ENCODE measurements at places on chromosomes 5 and 9.

DNA sequence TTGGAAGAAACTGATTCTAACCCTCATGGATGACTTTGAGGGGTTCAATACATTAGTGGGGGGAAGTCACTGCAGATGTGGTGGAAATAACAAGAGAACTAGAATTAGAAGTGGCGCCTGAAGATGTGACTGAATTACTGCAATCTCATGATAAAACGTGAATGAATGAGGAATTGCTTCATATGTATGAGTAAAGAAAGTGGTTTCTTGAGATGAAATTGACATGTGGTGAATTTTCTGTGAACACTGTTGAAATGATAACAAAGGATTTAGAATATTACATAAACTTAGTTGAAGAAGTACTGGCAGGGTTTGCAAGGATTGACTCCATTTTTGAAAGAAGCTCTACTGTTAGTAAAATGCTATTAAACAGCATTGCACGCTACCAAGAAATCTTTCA, 113.0 kb downstream of the UGCG start:
- no peak for DNase-seq

DNA sequence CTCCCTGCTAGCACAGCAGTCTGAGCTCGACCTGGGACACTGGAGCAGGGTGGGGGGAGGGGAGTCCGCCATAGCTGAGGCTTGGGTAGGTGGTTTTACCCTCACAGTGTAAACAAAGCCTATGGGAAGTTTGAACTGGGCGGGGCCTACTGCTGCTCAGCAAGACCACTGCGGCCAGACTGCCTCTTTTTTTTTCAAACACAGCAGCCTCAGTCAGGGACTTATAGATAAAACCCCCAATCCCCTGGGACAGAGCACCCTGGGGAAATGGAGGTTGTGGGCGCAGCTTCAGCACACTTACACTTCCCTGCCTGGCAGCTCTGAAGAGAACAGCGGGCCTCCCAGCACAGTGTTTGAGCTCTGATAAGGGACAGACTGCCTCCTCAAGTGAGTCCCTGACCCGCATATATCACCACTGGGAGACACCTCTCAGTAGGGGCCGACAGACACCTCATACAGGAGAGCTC, 151.1 kb upstream of the APC start:
- DNase-seq: no peak

- DNase-seq: no peak
These were observed 68.4 kb downstream of the NRG2 start for GRCh38 chr5:139974661-139975060.

DNA sequence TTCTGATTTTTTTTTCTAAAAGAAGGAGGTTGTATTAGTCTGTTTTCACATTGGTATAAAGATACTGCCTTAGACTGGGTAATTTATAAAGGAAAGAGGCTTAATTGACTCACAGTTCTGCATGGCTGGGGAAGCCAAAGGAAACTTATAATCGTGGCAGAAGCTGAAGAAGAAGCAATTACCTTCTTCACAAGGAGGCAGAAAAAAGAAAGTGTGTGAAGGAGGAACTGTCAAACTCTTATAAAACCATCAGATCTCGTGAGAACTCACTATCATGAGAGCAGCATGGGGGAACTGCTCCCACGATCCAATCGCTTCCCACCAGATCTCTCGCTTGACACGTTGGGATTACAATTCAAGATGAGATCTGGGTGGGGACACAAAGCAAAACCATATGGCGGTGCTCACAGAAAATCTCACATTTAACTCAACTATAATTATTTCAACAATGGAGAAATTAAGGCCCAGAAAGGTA, 27.1 kb downstream of the DPYSL3 start:
- no peak for DNase-seq

- no peak for DNase-seq
These were observed 34.6 kb upstream of the COL15A1 start for GRCh38 chr9:98908897-98909634.

DNA sequence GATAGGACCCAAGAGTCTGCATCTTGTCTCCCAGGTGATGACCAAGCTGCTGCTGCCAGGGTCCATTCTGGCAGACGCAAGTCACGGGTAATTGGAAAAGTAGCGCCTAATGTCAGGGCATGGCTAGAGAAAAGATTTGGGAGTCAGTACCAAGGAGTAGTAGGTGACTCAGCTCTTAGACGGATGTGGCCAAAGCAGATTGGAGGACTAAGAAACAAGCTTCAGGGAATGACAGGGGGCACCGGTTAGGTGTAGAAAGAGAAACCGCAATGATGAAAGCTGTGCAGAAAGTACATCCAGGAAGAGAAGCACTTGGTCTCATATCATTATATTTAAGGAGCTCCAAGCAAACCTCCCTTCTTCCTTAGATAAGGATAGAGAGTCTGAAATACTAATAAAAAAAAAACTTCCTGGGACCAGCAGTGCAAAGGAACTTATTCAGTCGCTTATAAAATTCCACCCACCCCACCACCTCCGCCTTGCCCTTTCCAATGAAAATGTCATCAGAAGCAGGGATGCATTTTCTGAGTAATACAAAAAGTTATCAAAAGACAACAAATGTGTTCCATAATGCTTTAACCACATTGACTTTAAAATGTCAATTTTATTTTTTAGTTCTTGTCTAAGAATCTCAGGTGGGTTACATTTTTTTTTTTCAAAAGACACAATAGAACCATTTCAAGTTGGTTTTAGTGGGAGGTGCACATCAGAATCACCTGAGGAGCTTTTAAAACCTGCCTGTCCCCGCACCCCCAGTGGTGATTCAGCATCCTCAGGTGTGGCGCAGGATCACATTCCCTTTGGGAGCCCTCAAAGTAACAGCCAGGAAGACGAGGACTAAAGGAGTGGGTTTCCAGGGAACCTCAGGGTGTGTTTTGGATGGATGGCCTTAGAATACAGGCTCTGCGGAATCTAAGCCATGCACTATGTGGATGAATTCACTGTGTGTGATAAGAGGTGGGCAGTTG, 31.2 kb downstream of the PTPN3 start:
- DNase-seq: no peak

DNA sequence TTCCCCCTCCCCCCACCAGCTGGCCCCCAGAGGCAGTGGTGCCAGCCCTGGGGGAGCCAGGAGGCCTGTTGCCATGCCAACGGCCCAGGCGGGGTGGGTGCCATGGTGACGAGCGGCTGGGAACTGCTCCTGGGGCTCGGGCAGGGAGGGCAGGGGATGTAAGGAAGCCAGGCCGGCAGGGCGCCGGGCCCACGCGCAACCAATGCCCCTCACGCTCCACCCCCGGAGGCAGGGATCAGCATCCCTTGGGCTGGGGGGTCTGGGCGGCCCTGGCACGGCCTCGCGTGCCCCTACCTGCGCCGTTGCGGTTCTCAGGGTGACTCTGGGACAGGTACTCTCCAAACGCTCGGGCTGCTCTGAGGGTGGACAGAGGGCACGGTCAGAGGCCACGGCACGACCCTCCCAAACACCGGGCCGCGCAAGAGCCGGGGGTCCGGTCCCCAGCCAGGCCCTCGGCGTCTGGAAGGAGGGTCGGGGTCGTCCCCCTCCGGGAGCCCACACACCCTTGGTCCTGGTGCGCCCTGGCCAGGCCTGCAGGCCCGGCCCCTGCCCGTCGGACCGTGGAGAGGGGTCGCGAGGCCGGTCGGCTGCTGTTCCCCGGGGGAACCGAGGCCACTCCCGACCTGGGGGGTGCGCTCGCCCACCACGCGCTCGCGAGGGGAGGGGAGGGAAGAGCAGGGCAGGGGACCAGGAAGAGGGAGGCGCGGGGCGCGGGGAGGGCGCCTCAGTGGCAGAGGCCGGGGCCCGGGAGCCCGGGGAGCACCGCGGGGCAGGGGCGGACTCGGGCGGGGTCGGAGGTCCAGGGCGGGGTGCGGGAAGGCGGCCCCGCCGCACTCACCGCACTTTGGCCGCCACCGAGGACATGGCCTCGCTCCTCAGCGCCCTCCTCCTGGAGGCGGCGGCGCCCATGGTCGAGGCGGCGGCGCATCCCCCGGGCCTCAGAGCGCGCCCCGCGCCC, 661 bp downstream of the NSMF start:
- no peak for DNase-seq

- no peak for DNase-seq
These were observed 749.8 kb upstream of the CDH9 start for GRCh38 chr5:27788184-27788583.

DNA sequence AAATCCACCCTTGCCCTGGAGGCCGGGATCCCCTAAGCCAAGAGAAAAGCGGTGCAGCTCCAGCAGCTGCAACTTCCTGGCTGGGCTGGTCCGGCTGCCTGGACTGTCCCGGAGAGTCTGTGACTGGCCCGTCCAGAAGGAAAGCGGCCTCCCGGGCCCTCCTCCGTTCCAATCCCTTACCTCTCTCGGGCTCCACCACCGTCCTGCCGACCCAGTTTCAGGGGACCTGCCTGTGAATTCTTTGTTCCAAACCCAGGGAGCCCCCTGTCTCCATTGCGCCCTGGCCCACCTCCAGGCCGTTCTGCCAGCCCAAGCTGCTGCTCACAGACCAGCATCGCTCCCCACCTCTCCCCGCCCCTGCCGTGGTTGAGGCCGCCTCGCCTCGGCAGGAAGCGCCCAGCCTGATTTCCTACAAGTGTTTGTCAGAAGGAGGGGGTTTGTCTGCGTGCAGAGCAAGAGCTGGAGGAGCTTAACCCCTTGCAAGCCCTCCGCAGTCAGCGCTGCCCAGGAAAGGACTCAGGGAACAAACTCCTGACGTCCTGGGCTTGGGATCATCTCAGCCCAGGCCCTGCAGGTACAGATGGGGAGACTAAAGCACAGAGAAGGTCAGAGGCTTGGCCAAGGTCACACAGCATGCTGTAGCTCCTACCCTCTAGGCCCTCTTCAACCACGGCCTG, at the start of gene AKNA:
TSS of gene AKNA (minus strand) at position 303 of the 677 bp plus-strand sequence. CDS start 6,649 bp downstream, outside the sequence.
- no peak for DNase-seq

- no peak for DNase-seq
These were observed 33.0 kb downstream of the ARHGEF37 start for GRCh38 chr5:149614034-149614907.

DNA sequence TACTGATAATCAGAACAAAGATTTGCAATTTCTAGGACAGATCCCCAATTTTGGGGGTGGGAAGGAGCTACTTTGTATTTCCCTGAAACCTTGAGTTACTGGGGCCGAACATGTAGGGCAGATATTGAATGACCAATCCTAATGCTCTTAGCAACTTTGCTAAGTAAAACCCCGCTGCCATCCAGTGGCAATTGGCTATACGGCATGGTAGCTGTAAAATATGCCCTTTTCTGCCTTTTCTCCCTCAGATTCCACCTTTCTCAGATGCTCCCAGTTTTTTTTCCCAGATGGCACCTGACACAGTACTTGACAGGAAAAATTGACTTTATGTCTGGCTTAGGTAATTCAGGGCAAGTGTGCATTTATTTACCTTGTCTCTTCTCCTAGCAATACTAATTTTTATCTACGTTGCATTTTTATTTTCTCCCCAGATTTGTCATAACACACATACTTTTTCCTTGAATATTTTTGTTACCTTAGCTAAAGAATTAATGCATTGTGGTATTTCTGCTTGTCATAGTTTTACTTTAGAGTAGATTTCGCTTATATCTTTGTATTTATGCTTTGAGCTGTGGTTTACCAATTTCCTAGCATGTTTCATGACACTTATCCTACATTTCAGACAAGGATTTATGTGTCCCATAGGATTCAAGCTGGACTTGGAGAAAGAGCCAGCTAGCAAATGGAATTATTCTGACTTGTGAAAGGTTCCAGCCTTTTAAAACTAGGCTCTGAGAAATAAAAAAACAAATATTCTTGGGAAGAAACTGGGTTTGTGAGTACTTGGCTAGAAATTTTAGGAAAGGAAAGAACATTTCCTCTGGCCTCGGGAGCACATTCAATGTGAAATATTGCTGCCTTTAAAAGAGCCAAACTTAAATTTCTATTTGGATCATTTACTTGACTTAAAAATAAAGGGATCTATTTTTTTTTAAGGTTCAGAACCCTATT, 37.4 kb downstream of the PIK3R1 start:
- peak; percentile 25 for DNase-seq

DNA sequence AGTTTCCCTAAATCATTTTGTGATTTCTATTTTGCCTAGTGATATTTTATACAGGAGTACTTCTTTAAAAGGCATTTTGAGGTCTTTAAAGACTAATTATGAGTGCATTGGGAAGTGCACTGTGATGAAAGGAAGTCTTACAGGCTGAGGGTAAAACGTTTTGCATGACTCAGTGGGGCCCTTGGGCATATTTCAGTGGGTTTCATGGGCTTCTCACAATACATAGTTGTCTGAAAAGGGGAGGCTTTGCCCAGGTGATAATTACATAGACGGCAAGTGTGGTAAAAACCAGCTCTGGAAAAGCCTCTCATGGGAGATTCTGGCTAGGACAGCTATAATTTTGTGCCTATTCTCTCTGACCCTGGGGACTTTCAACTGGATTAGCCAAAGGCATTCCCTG, 387.2 kb downstream of the ARHGEF28 start:
- DNase-seq: no peak

GRCh38 chr9:114483499-114483898, 21.8 kb downstream of the WHRN start:
- DNase-seq: no peak

- DNase-seq: no peak
These were observed 751.2 kb downstream of the BRINP1 start for GRCh38 chr9:118618084-118618483.

DNA sequence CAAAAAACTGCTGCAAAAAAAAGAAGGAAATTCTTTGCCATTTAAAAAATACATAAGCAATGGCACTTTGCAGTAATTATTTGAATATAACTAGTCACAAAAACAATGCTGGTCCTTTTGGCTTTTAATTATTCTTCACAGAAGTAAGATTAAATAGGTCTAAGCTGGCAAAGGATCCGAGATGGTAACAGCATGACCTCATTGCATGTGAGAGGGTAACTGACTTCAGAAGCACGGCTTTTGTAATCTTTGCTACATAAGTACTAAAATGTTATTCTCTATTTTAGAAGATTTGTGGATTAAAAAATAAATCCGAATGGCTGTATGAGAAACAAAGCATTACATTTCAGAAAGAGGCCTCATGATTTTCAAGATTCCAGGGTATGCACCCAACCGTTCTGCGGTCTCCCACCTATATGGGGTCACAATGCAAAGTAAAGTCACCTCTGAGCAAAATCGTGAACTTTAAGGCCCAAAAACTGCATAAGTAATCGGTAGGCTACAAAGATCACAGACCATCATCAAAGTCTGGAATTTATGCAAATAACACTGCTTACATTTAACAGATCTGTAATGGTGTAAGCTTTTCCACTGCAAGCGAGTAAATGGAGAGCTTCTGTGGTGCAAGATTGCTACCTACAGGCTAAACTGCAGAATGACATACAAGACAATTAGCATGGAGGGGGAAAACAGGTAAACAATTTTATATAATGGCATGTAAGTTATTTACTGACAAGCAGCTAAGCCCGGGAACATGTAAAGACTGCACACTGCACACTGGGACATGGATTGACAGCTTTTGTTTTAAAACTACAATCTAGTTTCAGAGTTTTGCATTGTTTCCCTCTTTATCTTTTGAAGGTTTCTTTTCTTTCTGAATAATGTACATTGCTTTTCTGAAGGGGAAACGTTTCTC, 231.6 kb downstream of the SLF1 start:
- DNase-seq: peak; percentile 52

- DNase-seq: no peak
These were observed 356.4 kb upstream of the GRAMD2B start for GRCh38 chr5:126066836-126067235.

DNA sequence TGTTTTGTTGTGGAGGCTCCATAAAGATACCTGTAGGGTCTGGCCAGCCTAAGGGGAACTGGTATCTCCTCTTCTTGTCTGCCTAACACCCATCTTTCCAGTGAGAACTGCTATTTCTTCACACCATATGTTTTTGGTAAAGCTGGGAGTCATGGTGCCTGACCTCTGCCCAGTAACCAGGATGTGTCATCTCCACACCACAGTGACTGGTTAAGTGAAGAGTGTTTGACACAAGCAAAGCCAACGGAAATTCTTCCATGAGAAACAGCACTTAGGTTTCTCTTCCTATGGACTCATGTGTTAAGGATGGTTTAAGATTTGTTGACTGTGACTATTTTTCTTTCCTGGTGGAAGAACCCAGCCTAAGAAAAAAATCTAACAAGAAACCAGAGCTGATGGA, 111.5 kb downstream of the HTR4 start:
- DNase-seq: no peak
